ENCODE measurements at places on chromosomes 5 and 9. TPM values are rescaled to one million over a fixed set of nuclear protein-coding genes. Genes with fewer than 3 reads are reported as not detected.

GRCh38 chr5:156414391-156414790 is 87.4 kb downstream of the SGCD start:
- DNase-seq = no peak
- H3K4me3 ChIP-seq = no peak overlapping the region
- H3K27me3 ChIP-seq = no peaks in the 10 kb centered on the region

The FOXD4 gene
- total RNA-seq = 0.23 TPM

DNA sequence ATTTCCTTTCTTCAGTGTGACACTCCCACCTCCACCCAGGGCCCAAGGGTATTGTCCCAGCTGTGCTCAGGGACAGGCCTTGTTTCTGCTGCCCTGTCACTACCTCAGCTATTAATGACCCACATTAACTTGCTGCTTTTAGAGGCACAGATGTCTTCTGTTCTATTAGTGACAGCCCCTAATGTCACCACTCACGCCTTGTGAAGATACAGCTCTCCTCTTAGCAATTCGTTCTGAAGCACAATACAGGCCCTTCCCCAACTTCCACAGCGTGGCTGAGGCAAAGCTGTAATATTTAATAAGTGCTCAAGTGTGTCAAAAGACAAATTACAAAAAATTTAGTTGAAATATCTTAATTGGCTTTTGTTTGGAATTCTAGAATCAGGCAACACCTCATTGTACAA is 44.7 kb upstream of the HMGCS1 start:
- DNase-seq = no peak
- no peaks in the 10 kb centered on the region for H3K36me3 ChIP-seq
- H3K4me3 ChIP-seq = no peak overlapping the region
- H3K27me3 ChIP-seq = peaks cover 7% of the 10 kb centered on the region

The MAMDC4 gene
- 6.3 TPM for total RNA-seq
